K562 (cell line): ENCODE measurements at places on chromosomes 11 and 22. TPM values are rescaled to one million over a fixed set of nuclear protein-coding genes. Genes with fewer than 3 reads are reported as not detected.
A peak's percentile ranks its signal among the peaks of the same experiment; 100 is the strongest.

DNA sequence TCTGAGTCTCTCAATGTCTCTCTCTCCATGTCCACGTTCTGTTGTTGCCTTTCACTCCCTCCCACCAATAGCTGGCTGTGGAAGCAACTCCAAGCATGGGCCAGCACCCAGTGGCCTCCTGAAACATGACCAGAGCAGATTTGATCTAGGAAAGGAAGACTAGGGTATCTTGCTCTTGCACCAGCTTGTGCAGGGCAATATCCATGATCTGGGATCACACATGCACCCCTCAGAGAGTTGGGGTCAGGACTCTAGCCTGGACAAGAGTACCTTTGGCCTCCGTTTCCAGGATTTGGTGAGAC lies 34.5 kb upstream of the RIC3 start:
- DNase-seq = no peak

DNA sequence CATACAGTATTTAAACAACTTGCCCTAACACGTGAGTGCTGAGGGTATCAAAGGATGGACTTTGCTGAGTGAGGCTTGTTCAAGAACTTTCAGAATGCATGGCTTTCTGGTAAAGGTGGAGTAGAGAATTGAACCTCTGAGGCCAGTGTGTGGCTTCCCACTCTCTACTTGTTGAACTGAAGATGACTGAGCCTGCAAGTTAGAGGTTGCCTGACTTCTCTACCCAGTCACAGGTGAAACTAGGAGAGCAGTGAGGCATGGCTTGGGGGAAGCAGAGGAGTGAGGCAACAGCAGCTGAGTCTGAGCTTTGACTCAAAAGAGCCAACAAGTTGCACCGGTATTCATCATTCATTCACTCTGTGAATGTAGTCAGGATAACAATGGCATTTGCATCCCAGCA lies 256.4 kb upstream of the SESN3 start:
- DNase-seq = no peak

Gene GLB1L2
- 14.9 and 15.6 TPM in 2 replicates for polyA plus RNA-seq

Gene SLC22A25
- polyA plus RNA-seq = not detected in 2 replicates

Gene PIM3
- polyA plus RNA-seq = 34.1 and 35.4 TPM in 2 replicates

DNA sequence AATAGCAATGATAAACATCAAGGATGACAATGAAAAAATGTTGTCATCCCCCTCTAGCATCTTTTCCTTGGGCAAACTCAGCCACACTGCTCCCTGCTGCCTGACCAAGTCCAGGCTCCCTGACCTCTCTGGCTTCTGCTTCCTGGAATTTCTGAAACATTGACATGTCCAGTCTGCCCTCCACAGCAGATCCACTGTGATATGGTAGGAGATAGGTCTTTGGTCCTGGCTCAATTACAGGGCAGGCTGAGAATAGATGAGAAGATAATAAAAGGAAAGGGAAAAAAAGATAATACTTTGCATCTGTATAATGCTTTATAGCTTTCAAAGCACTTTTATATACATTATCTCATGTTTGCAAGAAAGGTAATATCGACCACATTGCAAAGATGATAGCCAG lies 417.7 kb downstream of the BUD13 start:
- DNase-seq = no peak

- no peak for DNase-seq
These were observed 1.3 kb upstream of the KDM2A start for GRCh38 chr11:67117672-67118180.

DNA sequence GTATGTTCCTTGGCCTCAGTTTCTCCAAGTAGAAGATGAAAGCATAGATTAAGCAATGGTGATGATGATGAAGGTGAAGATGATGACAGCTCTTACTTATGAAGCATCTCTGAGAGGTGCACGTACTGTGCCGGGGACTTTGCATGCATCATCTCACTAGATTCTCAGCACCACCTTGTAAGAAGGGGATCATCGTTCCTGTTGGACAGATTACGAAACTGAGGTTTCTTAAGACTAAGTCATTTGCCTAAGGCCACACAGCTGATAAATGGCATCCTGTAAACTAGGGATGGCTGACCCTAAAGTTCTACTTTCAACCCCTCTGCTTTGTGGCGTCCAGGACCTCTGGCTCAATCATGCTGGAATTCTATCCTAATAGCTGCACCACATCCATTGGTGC lies 8.7 kb downstream of the MS4A15 start:
- DNase-seq = no peak

GRCh38 chr11:12361682-12362081 lies 15.7 kb upstream of the PARVA start:
- no peak for DNase-seq

DNA sequence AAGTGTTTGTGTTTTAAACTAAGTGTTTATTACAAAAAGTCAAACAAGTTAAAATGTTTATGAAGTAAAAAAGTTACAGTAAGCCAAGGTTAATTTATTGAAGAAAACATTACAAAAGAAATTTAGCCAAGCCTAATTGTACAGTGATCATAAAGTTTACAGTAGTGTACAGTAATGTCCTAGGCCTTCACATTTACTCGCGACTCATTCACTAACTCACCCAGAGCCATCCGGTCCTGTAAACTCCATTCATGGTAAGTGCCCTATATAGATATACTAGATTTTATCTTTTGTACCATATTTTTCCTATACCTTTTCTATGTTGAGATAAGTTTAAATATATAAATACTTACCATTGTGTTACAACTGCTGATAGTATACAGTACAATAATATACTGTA lies 481.8 kb upstream of the TENM4 start:
- no peak for DNase-seq

Gene SERHL2
- polyA plus RNA-seq = 33.6 and 33.8 TPM in 2 replicates

Gene CYP2D6
- polyA plus RNA-seq = 0.67 TPM in 1 of 2 replicates, not detected in the other

Gene TKFC
- 45.6 and 52.6 TPM in 2 replicates for polyA plus RNA-seq

Gene C11orf91
- polyA plus RNA-seq = not detected in 2 replicates

Gene DEUP1
- 7.9 and 9.3 TPM in 2 replicates for polyA plus RNA-seq

Gene SYCE3
- not detected in 2 replicates for polyA plus RNA-seq

DNA sequence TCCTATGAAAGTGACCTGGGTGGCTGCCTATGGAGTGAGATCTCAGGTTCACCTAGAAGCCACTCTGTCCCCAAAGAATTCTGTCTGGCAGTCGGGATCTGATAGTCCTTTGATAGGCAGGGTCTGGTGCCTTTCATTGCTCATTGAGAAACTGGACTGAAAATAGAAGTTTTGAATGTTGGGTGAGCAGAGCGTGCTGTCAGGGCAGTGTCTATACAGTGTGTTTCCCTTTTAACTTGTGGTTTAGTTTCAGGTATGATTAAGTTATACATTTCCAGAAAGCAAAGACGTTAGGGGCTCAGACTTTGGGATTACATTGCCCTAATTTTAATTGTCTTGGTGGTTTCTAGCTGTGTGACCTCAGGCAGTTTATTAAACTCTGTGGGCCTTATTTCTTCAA lies 111.3 kb upstream of the PAX6 start:
- DNase-seq = no peak

Gene PANX3
- polyA plus RNA-seq = 0.22 and 0.69 TPM in 2 replicates

Gene FUT4
- polyA plus RNA-seq = 5.4 and 5.7 TPM in 2 replicates

GRCh38 chr22:29306835-29307595 lies 565 bp downstream of the GAS2L1 start:
- DNase-seq = peak; percentile 82

Gene LRP4
- 0.04 and 0.19 TPM in 2 replicates for polyA plus RNA-seq

DNA sequence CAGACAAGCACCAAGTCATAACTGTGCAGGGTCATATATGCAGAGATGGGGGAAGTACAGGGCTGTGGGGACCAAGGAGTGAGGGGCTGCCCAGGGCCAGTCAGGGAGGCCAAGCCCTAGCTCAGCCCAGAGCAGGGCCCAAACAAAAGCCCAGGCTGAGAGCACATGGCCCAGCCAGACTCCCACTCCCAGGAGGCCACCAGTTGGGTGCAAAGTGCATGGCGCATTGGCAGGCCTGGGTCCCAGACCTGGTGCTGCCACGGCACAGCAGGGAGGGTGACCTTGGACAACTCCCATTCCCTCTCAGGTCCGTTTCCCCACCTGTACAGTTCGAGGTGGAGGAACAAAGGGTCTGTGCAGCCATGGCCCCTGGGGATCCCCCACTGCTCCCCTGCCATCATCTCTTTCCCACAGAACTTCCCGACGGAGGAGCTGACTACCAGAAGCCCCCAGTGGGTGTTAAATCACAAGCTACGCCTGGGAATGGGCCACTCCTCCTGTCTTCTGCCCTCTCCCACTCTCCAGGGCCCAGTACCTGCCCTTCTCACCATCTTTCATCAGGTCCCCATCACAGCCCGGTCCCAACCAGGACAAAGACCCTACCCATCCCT lies 608 bp downstream of the NIPSNAP1 start:
- DNase-seq = no peak

DNA sequence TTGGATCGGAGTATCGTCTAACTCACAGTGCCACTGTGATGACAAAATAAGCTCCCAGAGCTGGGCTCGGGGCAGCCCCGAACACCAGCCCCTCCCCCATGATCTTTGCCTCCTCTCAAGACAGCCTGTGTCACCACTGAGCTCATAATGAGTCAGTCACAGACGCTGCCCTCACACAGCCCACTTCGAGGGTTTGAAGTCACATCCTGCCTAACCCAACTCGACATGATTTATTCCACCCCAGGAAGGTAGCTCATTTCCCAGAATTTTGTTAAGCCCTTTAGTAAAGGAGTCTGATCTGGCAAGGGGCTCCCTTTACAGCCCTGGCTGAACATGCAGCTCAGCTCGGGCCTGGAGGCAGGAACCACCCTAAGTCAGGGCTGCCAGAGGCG lies 22.8 kb downstream of the MYH9 start:
- DNase-seq = peak; percentile 82

DNA sequence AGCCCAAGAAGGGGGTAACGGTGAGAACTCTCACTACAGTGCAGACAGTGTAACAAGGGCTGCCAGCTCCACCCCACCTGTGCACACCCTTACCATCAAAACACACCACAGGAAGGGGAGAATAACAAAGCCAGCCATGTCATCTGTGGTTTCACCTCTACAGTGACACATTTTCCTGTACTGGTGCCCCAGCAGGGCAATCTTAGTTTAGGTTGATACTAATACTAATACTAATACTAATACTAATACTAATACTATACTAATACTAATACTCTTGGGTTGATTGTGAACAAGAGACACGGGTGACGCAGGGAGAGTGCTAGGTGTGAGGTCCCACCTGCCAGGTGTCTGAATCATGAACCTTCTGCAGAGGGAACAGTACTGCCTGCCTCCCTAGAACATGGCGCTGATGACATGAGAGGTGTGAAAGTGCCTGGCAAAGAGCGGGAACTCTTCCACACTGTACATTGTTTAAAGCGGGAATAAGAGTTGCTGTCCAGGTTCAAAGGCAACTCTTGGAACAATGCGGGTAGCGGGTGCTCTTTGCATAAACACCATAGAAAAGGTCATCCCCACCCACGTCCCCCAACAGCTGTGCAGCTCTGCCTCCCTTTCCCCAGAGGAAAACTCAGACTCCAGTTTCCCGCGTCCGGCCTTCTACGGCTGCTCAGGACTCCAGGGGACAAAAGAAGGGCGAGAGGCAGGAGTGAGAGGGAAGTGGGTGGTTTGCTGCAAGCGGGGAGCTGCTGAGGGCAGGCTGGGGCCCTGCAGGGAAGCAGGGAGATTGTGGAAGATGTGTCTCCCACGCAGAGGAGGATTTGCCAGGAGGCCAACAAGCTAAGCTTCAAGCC lies 25.0 kb upstream of the TMPRSS4 start:
- DNase-seq = no peak

GRCh38 chr11:35033011-35033410 lies 106.0 kb upstream of the CD44 start:
- no peak for DNase-seq

- no peak for DNase-seq
These were observed 13.7 kb upstream of the GNB1L start for GRCh38 chr22:19868333-19868732.

Gene CLMP
- polyA plus RNA-seq = not detected in 2 replicates

DNA sequence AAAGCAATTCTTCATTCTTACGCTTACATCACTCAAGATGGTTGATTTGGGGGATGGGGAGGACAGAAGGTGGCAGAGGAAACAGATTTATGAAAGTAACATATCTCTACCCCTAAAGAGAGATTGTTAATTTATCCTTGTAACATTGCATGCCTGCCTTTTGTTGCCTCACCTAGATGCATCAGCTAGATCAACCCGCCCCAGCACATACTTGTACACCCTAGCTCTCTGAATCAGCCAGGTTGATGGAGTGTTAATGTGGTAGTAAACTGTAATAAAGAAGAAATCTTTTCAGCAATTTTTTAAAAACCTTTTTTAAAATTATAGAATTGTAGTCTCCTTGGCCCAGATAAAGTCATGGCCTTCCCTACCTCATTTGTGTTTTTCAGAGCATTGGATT lies 51.5 kb downstream of the EXT2 start:
- DNase-seq = no peak

Gene LMNTD2
- 1.8 and 4.2 TPM in 2 replicates for polyA plus RNA-seq

- DNase-seq = no peak
These were observed 23.0 kb downstream of the ZNF202 start for GRCh38 chr11:123718469-123718868.

Gene BBOX1
- not detected in 2 replicates for polyA plus RNA-seq

Gene ANO5
- polyA plus RNA-seq = 0.16 and 0.42 TPM in 2 replicates

- peak; percentile 66 for DNase-seq
These were observed 26.0 kb upstream of the LRRC10B start for GRCh38 chr11:61482513-61482912.

DNA sequence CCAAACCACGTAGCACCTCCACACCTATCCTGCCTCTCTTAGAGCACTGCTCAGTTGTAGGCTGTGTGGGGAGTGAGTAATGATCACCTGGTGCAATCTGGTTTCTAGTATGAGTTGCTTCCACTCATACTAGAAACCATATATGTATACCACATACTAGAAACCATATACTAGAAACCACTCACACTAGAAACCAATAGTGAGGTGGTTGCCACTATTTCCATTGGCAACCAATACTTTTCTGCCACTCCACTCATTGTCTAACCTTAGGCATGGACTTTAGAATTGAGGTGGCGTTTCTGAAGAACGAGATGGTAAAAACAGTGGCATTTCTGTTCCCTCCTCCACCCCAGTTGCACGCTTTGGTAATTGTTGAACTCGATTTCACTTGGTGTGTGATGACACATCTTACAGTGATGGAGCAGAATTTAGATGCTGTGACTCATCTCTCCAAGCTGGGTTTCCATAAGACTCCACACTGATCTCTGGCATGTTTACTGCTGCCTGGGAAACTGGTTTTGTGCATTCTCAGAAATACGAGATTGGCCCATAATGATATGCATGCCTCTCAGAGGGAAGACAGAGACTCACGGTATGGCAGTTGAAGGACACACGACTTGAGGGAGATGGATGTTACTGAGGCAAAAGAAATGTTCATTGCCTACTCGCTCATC lies 82.9 kb downstream of the KIRREL3 start:
- no peak for DNase-seq

DNA sequence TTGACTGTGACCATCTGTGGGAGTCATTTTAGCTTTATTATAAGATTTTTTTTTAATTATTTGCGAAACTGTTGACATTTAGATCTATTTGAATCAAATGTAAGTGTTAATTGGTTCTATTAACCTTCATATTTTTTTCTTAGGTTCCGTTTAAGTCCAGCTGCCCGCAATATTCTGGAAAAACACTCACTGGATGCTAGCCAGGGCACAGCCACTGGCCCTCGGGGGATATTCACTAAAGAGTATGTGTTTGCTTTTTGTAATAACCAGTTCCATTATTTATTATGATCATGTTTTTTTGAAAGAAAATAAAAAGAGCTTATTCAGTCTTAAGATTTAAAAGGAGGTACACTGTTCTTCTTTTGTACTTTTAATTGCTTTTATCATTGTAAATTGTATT lies 43.9 kb downstream of the PDHX start:
- no peak for DNase-seq

Gene MB
- polyA plus RNA-seq = not detected in 2 replicates

Gene KREMEN1
- polyA plus RNA-seq = 4.5 and 4.9 TPM in 2 replicates
